ENCODE measurements at places on chromosomes 1 and 21.

DNA sequence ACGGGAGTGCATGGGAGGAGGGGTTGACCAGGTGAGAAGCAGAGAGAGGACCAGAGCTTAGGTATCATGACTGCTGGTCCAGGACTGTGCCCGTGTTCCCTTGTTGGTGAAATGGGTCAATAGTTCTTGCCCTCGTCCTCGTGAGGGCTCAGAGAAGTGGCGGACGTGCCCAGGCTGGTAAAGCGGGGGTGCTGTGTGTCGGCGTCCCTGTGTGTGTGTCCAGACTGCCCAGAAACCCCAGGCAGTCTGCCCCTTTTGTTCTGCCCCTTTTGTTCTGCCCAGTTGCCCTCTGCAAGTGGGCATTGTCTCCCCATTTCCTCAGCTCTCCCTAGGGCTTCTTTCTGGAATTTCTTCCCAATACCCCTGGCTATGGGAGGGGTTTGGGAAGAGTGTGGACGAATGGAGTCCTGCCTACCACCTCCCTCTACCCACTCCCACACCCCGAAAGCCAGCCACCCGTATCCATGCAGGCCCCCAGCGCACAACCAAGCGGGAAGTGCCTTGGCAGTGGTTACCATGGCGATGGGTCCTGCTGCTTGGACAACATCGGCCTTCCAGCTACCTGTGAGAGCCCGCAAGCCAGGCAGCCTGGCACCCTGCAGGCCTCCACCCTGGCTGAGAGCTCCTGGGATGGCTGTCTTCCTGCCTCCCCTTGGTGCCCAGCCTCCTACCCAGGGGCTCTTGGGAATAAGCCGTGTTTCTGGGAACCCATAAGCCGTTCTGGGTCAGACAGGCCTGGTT is 34.7 kb downstream of the ACOT11 start:
- DNase-seq = no peak

DNA sequence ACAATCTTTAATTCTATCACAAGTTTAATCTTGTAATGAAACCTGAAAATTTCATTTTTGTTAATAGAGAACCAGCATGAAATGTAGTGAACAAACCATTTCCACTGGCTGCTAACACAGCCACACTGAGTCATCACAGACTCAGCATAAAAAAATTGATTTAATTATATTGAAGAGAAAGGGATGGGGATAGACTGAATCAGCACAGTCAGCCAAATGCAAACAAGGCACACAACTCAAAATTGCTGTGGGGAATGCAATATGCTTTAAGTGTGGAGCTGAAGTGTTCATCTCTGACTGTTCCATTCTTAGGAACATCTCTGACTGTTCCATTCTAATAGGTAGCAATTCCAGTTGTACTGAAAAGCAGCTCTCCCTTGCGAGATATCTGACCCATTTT is 299.8 kb downstream of the MRPL39 start:
- DNase-seq = no peak

GRCh38 chr1:30687886-30688285 is 35.5 kb downstream of the MATN1 start:
- no peak for DNase-seq

DNA sequence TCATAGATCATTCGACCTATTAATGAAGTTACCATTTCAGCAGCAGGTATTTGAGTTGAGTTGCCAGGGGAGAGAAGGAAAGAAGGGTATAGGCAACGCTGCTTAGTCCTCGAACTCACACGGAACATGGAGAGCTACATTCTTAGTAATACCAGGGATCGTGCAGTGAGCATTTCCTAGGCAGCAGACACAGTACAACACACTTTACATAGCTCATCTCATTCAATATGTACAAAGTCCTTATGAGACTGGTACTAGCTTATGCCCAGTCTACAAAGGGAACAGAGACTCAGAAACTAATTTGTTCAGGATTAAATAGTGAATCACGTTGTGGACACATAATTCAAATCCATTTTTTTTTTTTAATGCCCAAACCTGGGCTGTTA is 25.6 kb downstream of the IRF2BP2 start:
- DNase-seq = no peak

DNA sequence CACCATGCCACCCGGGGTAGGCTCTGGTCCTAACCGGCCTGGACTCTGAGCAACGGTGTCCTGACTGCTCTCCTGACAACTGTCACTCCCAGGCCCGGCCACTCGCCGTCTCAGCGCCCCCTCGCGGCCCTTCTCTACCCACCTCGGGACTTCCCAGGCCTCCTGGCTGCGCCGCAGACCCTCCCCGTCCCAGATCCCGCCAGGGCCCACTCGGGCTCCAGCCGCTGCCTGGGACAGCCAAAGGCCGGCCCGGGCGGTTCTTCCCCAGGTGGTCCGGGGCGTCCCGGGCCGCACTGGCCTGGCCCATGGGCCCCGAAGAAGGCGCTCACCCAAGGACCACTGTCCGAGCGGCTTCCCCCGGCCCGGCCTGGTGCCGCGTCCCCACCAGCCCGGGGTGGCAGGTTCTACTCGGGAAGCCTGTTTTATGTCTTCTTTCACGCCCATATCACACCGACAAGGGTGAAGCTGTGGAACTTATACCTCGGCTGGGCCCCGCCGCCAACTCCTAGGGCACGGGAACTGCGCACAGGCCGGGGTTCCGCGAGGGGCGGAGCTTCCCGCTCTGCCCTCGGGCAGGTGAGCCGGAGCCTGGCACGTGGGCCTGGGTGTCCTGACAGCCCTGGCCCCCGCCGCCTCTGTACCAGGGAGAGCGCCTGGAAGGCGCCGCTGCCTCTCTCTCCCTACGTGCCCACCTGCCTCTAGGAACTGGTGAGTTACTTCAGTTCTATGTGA is 138.3 kb downstream of the TTLL7 start:
- DNase-seq = no peak

- DNase-seq = no peak
These were observed 44.7 kb downstream of the ETS2 start for GRCh38 chr21:38850277-38850951.
